Activated CD8-positive, alpha-beta memory T cell treated with anti-CD3 and anti-CD28 coated beads, Interleukin-2, amount 10 ng/mL, durations not matched to agents 7 days and 5 days (primary cell): ENCODE measurements at places on chromosomes 4 and X. TPM values are rescaled to one million over a fixed set of nuclear protein-coding genes. Genes with fewer than 3 reads are reported as not detected.

GRCh38 chrX:119189115-119189514 lies 47.0 kb upstream of the PGRMC1 start:
- H3K4me1 ChIP-seq, result no peaks in the 10 kb centered on the region
- no peak overlapping the region for H3K4me3 ChIP-seq
- no peak overlapping the region for H3K27ac ChIP-seq

DNA sequence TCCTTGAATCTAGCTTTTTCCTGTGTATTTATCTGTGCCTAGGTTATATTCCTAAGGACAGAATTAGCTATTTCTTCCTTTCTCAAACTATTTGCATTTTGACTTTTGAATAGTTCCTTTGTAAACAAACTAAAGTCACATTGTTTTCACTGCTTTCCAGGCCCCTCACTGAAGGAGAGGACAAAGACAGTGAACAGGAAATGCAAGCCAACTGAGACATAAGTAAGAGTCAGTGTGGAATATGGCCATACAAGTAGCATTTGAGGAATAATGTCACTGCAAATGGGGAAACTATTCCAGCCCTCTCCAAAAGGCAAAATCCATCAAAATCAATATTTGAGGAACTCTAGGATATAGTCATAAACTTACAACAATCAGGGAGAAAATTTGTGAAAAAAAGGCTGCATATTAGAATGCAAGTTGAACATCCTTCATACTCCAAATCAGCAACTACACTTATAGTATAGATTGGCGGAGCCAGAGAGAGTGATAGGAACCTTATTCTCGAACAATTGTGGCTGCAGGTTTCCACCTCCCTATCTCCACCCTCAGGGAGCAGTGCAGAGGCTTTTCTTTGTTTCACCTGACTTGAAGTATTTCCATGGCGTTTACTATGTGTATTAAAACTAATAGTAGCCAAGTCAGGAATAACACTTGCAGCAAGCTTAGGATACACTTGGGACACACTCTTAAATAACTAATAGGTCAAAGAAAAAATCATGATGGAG lies 1110.4 kb upstream of the ADGRL3 start:
- DNase-seq, result no peak
- no peak overlapping the region for H3K27ac ChIP-seq
- H3K4me3 ChIP-seq, result no peak overlapping the region
- H3K27me3 ChIP-seq, result no peaks in the 10 kb centered on the region

DNA sequence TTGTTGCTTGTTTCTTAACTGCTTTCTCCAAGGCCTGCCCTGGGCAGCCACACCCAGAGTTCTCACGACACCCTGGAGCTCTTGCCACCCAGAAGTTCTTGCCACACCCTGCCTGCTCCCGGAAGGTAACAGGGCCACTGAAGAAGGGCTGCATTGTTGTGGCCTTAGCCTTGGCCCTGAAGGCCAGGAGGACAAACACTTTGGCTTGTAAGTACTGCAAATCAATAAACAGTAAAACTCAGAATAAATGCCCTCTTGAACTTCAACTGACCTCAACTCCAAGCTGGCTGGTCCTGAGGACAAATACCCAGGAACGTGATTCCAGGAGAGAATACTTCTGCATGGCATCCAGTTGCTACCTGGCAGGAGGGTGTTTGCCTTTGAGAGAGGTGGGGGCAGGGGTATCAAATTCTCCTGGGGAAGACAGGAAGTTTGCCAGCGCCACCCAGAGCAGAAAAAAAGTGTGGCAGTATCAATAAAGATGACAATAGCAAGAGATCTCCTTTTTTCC lies 54.1 kb downstream of the TLR10 start:
- DNase-seq, result no peak
- H3K4me3 ChIP-seq, result no peak overlapping the region
- no peak overlapping the region for H3K27ac ChIP-seq
- H3K27me3 ChIP-seq, result peaks cover 23% of the 10 kb centered on the region

DNA sequence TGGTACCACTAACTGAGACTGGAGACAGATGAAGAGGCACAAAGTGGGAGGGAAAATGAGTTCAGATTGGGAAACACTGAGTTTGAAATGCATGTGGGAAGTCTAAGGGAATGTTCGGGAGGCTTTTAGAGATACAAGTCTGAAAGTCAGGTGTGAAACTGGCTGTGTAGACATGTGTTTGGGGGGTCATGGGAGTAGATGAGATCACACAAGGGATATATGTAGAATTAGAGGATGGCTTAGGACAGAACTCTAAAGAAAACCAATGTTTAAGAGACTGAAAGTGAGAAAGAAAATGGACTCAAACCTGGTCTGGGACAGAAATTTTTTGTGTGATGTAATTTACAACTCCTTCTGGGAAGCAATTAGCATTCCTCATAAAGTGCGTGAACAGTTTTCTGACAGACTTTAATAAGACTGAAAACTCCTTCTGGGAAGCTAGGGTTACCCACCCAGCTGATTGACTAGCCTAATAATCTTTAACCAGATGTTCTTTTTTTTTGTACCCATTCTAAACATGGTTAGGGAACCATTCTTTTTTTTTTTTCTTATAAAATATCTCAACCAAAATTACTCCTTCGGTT lies 8.7 kb upstream of the JADE1 start:
- H3K27me3 ChIP-seq, result no peaks in the 10 kb centered on the region
- H3K27ac ChIP-seq, result no peak overlapping the region
- peaks cover 4% of the 10 kb centered on the region for H3K4me1 ChIP-seq
- DNase-seq, result no peak

DNA sequence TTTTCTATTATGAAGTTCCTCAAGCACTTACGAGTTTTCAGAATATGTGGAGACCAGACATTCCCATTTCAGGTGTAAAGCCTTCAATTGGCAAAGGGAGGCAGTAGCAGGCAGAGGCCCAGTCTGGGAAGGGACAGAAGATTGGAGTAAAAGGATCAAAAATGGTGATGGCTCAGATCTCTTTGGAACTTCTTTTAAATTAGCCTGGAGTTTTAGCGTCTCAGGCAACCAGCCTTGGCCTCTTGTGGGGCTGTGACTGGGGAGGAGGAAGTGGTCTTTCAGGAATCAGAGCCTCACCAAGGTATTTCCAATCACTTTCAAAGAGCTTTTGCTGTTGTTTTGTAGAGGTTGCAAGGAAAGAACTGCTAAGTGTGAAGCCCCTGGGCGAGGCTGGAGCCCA lies 239.1 kb downstream of the FRAS1 start:
- no peak overlapping the region for H3K27ac ChIP-seq
- H3K4me3 ChIP-seq, result no peak overlapping the region
- no peak for DNase-seq
- H3K36me3 ChIP-seq, result no peaks in the 10 kb centered on the region
- H3K27me3 ChIP-seq, result peaks cover 36% of the 10 kb centered on the region

DNA sequence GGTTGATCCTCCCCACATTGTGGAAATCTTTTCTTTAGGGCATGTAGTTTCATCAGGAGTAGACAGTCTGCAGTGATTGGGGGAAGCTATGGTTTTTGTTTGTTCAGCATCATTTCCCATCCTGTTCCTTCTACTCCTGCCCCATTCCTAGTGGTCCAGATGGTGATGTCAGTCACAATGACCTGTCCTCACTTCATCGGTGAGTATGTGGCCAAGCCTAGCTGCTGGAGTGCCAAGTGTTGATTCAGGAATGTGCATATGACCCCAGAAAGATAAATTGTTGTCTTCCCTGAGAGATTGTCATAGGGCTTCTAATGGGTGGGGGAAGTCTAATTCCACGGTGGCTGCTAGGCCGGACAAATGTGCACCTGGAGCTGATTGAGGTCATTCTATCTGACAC lies 130.6 kb upstream of the FAT1 start:
- no peaks in the 10 kb centered on the region for H3K27me3 ChIP-seq
- H3K4me1 ChIP-seq, result no peaks in the 10 kb centered on the region
- no peak for DNase-seq
- H3K4me3 ChIP-seq, result no peak overlapping the region

DNA sequence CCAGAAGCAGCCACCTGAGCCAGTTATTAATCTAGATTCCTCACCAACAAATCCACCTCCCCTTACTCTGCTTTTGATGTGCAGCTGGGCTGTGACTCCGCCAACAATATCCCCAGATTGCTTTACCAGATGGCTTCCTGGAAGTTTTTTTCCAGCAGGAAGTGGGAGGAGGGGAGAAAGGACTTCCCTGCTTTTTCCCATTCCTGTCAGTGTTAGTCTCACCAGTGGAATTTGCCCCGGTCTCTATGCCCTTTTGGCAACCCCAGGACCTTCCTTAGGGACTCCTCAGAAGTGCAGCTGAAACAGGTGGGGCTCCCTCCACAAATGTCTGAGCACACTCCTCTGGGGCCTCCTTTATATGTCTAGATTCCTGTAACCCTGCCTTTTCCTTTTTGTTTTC lies 465.2 kb upstream of the IGFBP7 start:
- no peak for DNase-seq
- no peak overlapping the region for H3K4me3 ChIP-seq
- no peaks in the 10 kb centered on the region for H3K27me3 ChIP-seq
- no peak overlapping the region for H3K27ac ChIP-seq
- no peaks in the 10 kb centered on the region for H3K4me1 ChIP-seq
- no peaks in the 10 kb centered on the region for H3K36me3 ChIP-seq

DNA sequence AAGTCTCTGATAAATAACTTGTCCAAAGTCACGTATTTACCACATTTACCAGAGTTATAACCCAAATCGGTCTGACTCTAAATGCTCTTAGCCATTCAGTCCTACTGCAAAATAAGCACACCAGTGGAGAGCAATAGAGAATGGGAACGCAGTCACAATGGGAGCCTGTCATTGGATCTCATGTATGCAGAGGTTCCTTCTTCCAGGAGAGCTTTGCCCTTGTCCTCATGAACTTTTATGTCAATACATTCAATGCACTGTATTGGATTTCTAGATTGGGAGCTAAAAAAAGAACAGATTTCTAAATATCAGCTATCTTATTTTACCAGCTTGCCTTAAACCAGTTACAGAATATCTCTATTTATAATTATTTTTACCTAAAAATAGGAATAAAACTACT lies 149.1 kb upstream of the CXXC4 start:
- no peak for DNase-seq
- H3K36me3 ChIP-seq, result no peaks in the 10 kb centered on the region
- no peaks in the 10 kb centered on the region for H3K27me3 ChIP-seq
- H3K4me3 ChIP-seq, result no peak overlapping the region

Gene AMTN
- total RNA-seq, result not detected

DNA sequence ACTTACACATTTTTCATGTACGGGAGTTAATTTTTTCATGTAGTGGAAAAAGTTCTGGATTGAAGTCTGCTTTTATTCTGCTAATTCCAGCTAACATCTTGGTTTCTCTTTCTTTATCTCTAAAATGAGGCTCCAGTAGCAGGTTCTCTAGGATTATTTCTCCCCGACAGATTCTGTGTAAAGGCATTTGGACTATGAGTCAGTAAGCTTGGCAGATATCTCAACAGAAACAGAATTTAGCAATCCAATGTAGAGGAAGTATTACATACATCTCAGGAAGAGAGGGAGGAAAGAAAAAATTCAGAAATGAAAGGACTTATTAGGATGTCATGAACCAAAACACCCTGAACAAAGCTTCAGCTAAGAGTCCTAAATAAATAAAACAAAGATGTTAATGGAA lies 1682.3 kb upstream of the TENM3 start:
- H3K4me3 ChIP-seq, result no peak overlapping the region
- DNase-seq, result no peak
- H3K27me3 ChIP-seq, result no peaks in the 10 kb centered on the region
- H3K36me3 ChIP-seq, result no peaks in the 10 kb centered on the region
- H3K27ac ChIP-seq, result no peak overlapping the region
- no peaks in the 10 kb centered on the region for H3K4me1 ChIP-seq

Gene CXCL5
- not detected for total RNA-seq

DNA sequence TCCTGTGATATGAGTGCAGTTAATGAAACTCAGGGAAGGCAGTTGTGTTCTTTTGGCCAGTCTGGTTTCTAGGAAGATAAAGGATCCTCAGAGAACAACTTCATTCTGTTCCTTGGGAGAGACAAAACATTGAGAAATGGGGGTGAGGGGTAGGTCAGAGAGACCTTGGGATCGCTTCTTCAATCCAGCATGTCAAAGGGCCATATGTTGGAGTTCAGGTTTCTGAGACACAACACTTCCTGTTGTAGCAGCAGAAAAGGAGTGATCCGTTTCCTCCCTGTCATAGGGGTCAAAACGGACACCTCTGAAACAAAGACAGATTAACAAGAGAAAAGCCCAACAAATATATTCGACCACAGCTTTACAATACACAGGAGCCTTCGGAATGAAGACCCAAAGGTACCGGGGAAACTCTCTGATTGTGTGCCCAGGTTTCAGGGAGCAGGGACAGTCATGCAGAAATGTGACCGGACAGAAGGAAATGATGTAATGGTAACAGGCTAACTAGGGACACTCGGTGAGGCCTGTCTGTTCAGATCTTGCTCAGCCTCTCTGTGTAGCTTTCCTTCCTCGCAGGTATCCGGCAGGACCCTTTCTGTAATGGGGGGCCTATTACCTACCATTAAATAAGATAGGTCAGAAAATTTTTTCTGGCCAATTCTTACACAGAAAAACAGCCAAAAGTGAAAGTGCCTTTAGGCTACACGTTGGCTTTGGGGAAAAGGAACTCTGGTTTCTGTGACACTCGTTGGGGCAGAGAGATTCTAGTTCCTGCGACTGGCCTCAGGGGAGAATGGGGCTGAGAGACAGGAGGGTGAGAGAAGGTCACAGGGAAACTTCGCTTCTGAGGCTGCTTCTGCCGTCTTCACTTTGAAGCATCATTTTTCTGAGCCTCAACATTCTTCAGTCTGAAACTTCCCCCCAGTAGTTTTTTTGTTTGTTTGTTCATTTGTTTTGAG lies 103.3 kb upstream of the TLR3 start:
- H3K27ac ChIP-seq, result no peak overlapping the region
- H3K36me3 ChIP-seq, result no peaks in the 10 kb centered on the region

Gene FGF5
- not detected for total RNA-seq

- peaks cover 28% of the 10 kb centered on the region for H3K4me1 ChIP-seq
- DNase-seq, result no peak
- no peak overlapping the region for H3K4me3 ChIP-seq
These were observed 10.3 kb upstream of the VSIG4 start for GRCh38 chrX:66050140-66050569.

GRCh38 chr4:165514739-165515138 lies 135.9 kb downstream of the CPE start:
- H3K27me3 ChIP-seq, result peaks cover 8% of the 10 kb centered on the region
- H3K36me3 ChIP-seq, result no peaks in the 10 kb centered on the region
- no peak overlapping the region for H3K27ac ChIP-seq

DNA sequence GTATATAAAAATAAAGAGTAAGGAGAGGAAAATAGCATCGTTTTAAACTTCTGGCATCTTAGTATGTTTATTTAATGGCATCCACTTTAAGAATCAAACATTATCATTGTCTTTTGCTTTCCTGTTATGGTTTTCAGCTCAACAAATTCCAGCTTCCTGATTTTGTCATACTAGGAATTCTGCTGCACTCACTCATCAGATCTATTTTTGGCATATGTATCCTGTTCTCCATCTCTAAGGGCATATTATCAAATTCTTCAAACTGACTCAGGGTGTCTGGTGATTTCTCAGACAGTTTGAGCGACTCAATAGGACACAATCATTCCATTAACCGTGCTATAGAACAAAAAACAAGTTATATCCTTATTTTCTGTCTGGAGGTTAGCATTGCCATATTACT lies 248.5 kb upstream of the DIAPH2 start:
- H3K36me3 ChIP-seq, result no peaks in the 10 kb centered on the region
- H3K4me1 ChIP-seq, result no peaks in the 10 kb centered on the region
- no peak overlapping the region for H3K4me3 ChIP-seq
- no peak for DNase-seq
- H3K27me3 ChIP-seq, result no peaks in the 10 kb centered on the region

- DNase-seq, result no peak
- H3K4me1 ChIP-seq, result no peaks in the 10 kb centered on the region
- no peaks in the 10 kb centered on the region for H3K36me3 ChIP-seq
These were observed 38.8 kb upstream of the TRPC5OS start for GRCh38 chrX:111837197-111837596.

GRCh38 chr4:30443289-30443688 lies 276.9 kb upstream of the PCDH7 start:
- no peak for DNase-seq
- no peaks in the 10 kb centered on the region for H3K36me3 ChIP-seq
- no peaks in the 10 kb centered on the region for H3K4me1 ChIP-seq
- no peak overlapping the region for H3K27ac ChIP-seq

Gene RWDD4
- total RNA-seq, result 17.8 TPM

Gene TFE3
- 29.4 TPM for total RNA-seq
